Pancreas (tissue), 10 donors: ENCODE measurements at places on chromosomes 4 and X. TPM values are rescaled to one million over a fixed set of nuclear protein-coding genes. Genes with fewer than 3 reads are reported as not detected.

Gene SLC4A4
- 251 TPM for total RNA-seq

DNA sequence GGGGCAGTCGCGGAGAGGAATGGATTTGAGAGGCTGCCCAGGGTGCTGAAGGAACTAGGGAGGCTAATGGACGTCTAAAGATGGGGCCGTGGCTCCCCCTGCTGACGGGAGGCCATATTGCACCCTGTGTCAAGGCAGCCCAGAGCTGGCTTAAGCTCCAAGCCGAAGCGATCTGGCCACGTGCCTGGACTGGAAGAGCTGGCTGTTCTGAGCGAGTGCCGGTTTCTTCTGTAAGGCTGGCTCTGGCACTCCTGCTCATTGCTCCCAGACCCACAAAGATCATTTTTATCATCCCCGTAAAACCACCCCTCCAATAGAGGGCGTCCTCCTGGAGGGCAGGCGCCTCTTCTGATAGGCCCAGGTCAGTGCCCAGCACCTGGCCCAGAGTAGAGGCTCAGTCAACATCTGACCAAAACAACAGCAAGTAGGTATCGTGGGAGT, 5.6 kb downstream of the PNCK start:
- H3K4me3 ChIP-seq, result peak overlapping the region; percentile 10
- H3K27me3 ChIP-seq, result no peaks in the 10 kb centered on the region
- no peaks in the 10 kb centered on the region for H3K36me3 ChIP-seq
- DNase-seq, result peak; percentile 89
- no peak overlapping the region for H3K27ac ChIP-seq

DNA sequence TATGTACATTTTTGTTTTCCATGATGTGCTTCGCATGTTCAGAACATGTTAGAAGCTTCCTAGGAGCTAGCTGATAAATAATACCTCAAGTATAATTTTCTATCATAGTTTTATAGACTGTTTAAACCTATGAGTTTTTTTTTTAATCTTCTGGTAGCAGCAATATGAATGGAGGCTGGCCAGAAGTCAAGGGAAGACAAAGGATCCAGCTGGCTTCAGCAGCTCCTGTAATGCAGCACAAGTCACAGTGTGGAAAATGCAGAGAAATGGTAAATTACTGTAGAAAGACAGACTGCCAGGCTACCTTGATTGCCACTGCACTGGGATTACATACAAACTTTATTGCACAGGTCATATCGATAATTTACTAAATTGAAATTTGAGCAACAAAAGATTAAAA, 537.9 kb downstream of the IQCM start:
- H3K27me3 ChIP-seq, result no peaks in the 10 kb centered on the region
- H3K4me3 ChIP-seq, result no peak overlapping the region
- H3K27ac ChIP-seq, result no peak overlapping the region
- DNase-seq, result no peak
- no peaks in the 10 kb centered on the region for H3K4me1 ChIP-seq
- H3K36me3 ChIP-seq, result no peaks in the 10 kb centered on the region

DNA sequence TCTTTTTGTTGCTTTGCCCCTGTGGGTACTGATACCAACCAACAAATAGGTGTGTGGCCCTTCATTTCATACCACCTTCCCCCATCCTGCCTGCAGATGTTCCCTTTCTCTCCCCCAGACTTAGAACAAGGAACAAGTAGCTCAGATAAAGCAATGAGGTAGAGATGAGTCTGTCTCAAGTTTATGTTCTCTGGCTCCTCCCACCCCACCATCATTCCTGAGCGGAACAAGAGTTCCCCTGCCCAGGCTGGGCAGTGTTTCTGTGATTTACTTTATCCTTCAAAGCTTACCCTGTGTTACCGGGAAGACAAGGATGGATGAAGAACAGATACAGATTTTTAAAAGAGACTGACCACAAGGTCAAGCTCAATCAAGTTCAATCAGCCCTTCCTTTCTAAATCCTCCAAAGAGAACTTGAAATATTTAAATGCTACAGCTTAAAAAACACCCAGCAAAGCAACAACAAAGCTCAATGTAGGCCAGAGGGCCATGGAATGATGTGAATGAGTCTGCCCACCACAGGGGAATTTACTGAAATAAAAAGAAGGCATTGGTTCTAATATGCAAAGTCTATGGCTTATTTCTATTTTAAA, 80.1 kb upstream of the UCP1 start:
- H3K27ac ChIP-seq, result no peak overlapping the region
- H3K4me1 ChIP-seq, result no peaks in the 10 kb centered on the region
- no peak for DNase-seq
- H3K36me3 ChIP-seq, result no peaks in the 10 kb centered on the region
- no peak overlapping the region for H3K4me3 ChIP-seq

DNA sequence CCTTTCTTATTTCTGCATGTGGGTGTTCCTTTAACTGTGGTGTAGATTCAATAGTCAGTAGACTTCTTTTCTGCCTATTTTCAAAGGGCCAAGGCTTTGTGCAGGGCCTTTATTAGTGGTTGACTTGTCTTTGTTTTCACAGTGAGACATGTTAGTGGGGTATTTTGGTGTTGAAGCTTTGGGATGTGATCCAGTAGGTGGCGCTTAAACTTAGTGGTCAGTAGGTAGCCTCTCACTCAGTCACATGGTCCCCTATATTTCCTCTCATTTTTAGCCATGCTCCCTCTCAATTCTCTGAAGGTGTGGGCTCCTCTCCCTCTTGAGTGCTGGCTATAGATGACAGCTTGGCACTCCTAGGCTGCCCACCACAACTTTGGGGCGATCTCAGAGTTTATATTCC, 23.4 kb upstream of the SLC10A7 start:
- H3K27ac ChIP-seq, result no peak overlapping the region
- H3K4me1 ChIP-seq, result no peaks in the 10 kb centered on the region
- DNase-seq, result no peak
- no peak overlapping the region for H3K4me3 ChIP-seq
- H3K36me3 ChIP-seq, result no peaks in the 10 kb centered on the region

- no peaks in the 10 kb centered on the region for H3K27me3 ChIP-seq
- H3K36me3 ChIP-seq, result no peaks in the 10 kb centered on the region
These were observed 67.0 kb upstream of the CXCL13 start for GRCh38 chr4:77538574-77539157.

DNA sequence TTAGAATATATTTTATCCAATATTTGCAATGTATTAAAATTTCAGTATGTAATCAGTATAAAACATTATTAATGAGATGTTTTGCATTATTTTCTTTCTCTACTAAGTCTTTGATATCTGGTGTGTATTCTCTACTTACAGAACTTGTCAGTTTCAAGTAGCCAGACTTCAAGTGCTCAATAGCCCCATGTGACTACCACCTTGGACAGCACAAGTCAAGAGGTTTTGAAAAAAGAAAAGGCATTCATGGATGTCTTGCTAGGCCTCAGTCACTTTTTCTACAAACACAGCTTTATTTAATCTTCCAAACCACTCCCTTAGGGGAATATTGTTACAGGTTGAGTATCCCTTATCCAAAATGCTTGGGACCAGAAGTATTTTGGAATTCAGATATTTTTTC, 189.4 kb downstream of the QDPR start:
- H3K4me3 ChIP-seq, result no peak overlapping the region
- H3K27ac ChIP-seq, result no peak overlapping the region
- H3K27me3 ChIP-seq, result no peaks in the 10 kb centered on the region
- no peaks in the 10 kb centered on the region for H3K36me3 ChIP-seq
- no peak for DNase-seq

Gene SPACA5
- not detected for total RNA-seq

DNA sequence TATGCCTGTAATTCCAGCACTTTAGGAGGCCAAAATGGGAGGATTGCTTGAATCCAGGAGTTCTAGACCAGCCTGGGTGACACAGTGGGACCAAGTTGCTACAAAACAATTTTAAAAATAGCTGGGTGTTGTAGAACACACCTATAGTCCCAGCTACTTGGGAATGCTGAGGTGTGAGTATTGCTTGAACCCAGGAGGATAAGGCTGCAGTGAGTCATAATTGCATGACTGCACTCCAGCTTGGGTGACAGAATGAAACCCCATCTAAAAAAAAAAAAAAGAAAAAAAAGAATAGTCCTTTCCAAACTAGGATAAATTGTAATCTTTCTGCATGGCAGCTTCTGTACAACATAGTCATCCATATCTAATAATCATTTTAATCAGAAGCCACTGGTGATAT, 270.1 kb upstream of the INTU start:
- no peaks in the 10 kb centered on the region for H3K27me3 ChIP-seq
- no peak overlapping the region for H3K27ac ChIP-seq
- no peak overlapping the region for H3K4me3 ChIP-seq
- DNase-seq, result no peak

GRCh38 chrX:9703406-9703805, 62.2 kb downstream of the GPR143 start:
- DNase-seq, result no peak
- H3K4me3 ChIP-seq, result no peak overlapping the region
- H3K4me1 ChIP-seq, result no peaks in the 10 kb centered on the region
- no peaks in the 10 kb centered on the region for H3K36me3 ChIP-seq
- H3K27ac ChIP-seq, result no peak overlapping the region

GRCh38 chr4:121358473-121358872, 22.3 kb downstream of the QRFPR start:
- no peak for DNase-seq
- H3K4me1 ChIP-seq, result no peaks in the 10 kb centered on the region
- H3K36me3 ChIP-seq, result no peaks in the 10 kb centered on the region

- no peaks in the 10 kb centered on the region for H3K36me3 ChIP-seq
- H3K27ac ChIP-seq, result no peak overlapping the region
- no peak for DNase-seq
- no peaks in the 10 kb centered on the region for H3K27me3 ChIP-seq
These were observed 10.9 kb upstream of the SASH3 start for GRCh38 chrX:129768586-129769466.

DNA sequence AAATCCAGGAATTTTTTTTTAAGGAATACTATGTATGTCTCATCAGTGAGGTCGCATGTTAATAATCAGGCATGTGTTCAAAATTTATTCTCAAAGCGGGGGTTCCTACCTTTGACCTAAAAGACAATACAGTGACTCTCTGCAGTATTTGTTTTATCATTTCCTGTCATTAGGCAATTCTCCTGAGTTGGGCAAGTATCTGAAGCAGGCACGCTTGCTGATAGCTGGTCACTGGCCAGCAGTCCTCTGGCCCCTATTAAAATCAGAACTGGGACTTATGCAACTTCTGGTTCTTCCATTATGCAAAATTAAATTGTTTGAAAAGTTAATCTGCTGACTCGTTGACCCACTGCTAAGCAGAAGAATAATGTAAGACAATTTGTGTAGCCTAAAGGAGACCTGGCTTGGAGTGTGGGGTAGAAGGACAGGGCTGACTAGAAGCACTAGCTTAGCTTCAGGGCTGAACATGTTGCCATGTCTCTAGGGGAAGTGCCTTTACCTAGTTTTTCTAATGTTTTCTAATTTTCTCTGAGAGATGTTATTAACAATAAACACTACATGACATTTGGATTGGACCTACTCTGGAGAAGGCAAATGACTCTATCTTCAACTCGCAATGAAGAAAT, 36.0 kb upstream of the GABRA2 start:
- no peaks in the 10 kb centered on the region for H3K27me3 ChIP-seq
- no peak for DNase-seq
- no peaks in the 10 kb centered on the region for H3K36me3 ChIP-seq
- H3K4me1 ChIP-seq, result no peaks in the 10 kb centered on the region
